Activated CD8-positive, alpha-beta memory T cell treated with anti-CD3 and anti-CD28 coated beads for 1 hour (primary cell): ENCODE measurements at places on chromosomes 7 and 10.

DNA sequence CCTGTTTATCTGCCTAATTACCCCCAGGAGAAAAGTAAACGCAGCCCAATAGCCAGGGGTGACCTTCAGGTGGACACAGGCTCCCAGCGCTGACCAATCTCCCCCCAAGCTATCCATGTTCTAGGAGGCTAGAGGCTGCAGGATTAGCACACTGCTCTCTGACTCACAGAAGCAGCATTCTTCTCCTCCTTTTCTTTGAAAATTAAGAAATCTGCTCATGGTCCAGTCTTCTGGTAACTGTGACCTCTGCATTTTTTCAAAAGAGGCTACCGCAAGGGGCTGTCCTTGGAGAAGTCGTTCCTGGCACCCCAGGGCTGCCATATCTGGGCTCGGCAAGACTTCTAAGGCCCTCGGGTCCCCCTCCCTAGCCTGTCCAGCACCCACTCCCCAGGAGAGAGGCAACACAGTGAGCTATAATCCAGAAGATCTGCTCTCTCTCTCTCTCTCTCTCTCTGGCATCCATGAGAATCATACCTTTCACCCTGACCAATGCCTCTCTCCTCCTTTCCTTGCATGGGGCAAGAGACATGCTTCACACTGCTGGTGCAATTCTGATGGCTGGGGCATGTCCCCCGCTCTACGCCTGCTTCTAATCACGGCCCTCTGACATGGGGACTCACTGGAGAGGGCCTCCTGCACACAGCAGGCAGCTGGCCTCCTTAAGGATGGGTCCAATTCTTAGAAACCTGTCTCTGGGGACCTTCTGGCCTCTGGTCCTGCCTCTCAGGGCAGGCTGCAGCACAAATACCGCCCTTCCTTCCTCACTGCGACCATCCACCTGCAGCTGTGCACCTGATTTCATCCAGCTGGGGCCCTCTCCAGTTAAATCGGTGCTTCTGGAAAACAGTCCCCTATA is 27.3 kb downstream of the ANXA11 start:
- no peak for DNase-seq

GRCh38 chr7:20393021-20393610 is 62.4 kb downstream of the ITGB8 start:
- DNase-seq = no peak

- DNase-seq = no peak
Observed at GRCh38 chr7:16086743-16087142, 334.6 kb downstream of the CRPPA start.

- DNase-seq = no peak
Observed at GRCh38 chr7:44084701-44085100, 2.4 kb upstream of the POLM start.

- no peak for DNase-seq
Observed at GRCh38 chr7:70446448-70447143, 685.3 kb upstream of the GALNT17 start.

DNA sequence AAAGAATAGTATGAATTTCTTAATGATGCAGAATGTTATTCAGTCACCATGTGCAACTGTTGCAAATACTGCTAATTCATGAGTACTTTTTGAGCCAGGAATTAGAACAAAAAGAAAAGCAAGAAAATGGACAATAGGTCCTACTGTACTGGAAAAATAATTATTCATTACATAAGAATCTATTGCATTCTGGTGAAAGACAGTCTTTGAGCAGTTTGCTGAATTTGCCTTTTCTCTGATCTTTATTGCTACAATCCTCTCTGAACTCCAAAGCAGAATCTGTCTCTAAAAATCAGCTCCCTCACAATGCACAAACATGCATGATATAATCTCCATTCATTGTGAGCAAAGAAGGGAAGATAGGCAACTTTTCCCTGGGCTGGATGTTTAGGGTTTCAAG is 12.8 kb downstream of the IFIT2 start:
- no peak for DNase-seq

DNA sequence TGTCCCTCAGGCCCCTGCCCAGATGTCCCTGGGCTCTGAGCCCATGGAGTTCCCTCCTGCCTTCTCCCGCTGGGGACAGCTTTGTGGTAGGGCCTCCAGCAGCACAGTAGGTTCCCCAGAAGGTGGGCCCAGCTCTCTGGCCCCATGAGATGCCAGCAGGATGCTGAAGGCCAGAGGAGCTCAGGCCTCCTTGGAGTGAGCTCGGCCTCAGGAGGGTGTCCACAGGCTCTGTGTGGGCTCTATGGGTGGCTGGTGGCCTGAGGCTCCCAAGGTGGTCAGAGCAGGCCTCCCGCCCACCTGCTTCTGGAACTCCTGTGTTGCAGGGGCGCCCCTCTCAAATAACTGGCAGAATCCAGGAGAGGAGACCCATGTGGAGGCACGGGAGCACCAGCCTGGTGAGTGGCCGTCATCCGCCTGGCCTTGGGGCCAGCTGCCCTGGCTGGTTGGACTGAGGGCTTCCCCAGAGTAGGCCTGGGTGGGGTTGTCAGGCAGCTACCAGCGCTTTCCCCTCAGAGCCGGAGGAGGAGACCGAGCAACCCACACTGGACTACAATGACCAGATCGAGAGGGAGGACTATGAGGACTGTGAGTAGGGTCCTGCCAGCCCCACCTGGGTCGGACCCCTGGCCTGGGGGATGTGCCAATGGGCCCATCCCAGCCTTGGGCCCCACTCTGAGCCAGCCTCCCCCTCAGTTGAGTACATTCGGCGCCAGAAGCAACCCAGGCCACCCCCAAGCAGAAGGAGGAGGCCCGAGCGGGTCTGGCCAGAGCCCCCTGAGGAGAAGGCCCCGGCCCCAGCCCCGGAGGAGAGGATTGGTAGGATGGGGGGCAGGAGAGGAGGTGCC is 3.2 kb downstream of the AEBP1 start:
- DNase-seq = no peak

DNA sequence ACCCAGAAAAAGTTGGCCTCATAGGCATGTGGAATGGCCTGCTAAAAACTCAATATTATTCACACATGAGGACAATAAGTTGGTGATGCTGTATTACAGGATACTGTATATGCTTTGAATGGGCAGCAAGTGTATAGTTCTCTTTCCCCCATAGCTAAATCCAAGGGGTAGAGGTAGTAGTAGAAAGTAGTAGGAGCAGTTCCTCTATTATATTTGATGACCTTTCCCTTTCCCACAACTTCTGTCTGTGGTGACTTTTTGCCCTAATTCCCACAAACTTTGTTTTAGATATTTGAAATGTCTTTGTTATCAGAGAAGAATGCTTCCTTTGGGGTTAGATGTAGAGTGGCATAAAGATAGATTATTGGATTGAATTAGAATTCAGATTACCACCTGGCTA is 154.0 kb upstream of the STEAP4 start:
- DNase-seq = no peak

DNA sequence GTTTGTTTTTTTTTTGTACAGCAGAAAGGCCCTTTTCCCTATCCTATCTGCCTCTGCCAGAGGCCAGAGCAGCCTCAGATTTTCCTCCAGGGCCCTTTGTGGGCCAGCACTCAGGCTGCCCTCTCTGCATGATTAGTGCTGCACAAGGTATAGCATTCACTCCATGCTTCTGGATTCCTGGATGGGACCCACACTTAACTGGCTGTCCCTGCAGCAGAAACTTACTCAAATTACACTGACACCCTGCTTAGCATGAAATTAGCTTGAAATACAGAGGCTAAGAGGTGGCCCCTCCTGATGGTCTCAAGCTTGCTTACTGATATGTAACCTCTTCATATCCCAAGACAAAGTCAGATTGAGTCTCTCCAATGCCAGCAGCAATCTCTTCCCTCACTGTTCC is 239.3 kb downstream of the SORCS1 start:
- DNase-seq = no peak

GRCh38 chr7:11369696-11370095 is 396.0 kb downstream of the PHF14 start:
- DNase-seq = no peak
